ENCODE measurements at places on chromosomes 12 and 14.

DNA sequence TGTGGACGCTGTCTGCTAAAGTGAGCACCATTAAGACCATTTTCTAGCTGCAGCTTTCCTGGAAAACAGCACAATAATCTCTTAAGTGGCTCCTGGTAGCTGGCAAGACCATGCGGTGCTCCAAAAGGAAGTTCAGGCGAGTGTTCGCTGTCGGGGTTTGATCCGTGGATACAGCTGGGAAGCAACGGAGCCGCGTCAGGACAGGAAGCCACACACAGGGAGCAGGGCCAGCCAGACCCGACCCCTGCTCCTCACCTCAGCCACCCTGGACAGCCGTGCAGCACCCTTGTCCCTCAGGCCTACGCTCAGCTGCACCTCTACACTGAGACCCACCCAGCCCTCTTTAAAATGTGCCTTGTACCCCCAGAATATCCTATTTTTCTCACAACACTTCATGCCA is 19.4 kb downstream of the ZFYVE21 start:
- DNase-seq, result no peak

DNA sequence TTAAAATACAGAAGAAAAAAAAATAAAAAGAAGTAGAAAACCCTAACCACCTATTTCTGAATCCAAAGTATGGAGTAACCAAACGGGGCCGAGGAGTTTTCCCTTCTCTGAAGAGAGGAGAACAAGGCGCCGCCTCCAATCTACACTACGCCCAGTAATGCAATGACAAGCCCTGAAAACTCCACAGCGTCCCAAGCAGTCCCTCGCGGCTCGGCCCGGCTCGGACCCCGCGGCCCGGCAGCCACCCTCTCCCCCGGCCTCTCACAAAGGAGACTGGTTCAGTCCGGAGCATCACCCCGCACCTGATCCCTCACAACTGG is 371 bp downstream of the CHD8 start:
- no peak for DNase-seq

- no peak for DNase-seq
Measured at GRCh38 chr12:117328556-117329100, 32.8 kb downstream of the NOS1 start.

DNA sequence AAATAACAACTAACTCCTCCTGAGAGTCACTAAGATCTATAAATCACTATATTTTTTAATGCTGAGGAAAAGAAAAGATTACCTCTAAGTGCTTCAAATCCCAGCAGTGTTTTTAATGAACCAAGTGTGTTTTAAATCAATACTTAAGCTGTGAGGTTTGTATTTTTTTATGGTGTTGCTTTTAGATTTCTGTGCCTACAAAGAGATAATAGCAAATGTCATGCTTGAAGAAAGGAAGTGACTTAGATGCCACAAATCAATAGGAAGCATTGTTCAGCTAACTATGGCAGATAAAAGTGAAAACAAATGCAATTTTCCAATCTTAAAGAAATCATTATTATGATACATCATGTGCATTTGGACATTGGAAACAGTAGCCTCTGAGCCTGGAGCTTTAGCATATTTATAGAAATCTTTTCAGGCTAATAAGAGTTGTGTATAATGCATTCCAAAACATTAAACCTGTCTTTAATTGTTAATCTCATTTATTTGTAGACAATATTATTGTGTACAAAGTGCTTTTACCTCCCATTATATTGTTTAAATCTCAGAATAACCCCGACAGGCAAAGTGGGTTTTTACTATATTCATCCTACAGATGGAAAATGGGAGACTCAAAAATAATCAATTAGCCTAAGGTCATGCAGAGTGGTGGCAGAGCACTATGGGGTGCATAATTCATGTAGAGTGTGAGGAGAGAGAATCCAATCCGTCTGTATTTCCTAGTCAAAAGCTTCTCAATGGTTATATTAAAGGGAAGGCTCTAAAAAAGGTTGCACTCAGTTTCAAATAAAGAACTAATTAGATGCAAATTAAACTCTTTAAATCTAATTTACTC is 486.2 kb downstream of the NAV3 start:
- no peak for DNase-seq

- no peak for DNase-seq
Measured at GRCh38 chr12:118436002-118436730, 59.8 kb downstream of the SUDS3 start.

- DNase-seq, result no peak
Measured at GRCh38 chr12:105995961-105996431, 142.8 kb downstream of the NUAK1 start.

- no peak for DNase-seq
Measured at GRCh38 chr14:89227496-89227836, 189.6 kb downstream of the FOXN3 start.

DNA sequence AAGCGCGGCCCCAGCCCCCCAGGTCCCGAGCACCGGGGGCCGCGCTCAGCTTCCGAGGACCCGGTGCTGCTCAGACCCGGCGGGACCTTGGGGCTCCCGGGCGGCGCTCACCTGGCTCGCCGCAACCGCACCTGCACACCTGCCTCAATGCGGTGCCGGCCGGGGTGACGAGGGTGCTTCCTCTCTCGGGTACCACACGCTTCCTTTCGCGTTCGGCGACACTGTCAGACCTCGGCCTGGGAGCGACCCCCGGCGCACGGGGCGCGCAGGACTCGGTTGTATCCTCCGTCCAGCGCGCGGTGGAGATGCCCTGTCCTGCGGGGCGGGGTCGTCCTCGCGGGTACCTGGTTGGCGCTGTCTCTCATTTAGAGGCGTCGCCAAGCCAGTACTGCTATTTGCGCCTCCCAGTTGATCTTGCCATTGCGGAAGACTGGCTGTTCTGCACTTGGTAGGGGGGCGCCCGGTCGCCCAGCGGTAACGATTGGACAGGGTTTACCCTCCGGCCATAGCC is 718 bp downstream of the PACS2 start:
- no peak for DNase-seq

DNA sequence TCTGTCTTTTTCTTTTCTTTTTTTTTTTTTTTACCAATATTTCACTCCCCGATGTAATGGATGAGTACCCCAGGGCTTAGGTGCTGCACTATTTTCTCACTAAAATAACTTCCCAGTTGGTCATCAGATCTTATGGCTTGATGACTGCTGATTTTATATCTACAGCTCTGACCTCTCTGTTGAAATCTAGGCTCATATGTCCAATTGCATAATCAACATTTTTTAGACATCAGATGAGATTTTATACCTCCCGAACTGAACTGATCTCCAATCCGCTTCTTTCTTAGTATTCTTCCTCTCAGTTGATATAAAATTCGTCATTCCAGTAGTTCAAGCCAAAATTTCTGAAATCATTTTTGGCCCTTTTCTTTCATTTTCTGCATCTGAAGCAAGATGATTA is 1236.5 kb downstream of the SLC16A7 start:
- DNase-seq, result no peak

GRCh38 chr12:67355428-67356379 is 86.5 kb downstream of the CAND1 start:
- peak; percentile 34 for DNase-seq

- DNase-seq, result no peak
Measured at GRCh38 chr14:22088614-22089342, 415.2 kb upstream of the OR4E1 start.

- DNase-seq, result no peak
Measured at GRCh38 chr12:132139912-132140311, 4.2 kb downstream of the DDX51 start.

- DNase-seq, result no peak
Measured at GRCh38 chr12:88351146-88351545, 209.0 kb downstream of the TMTC3 start.

DNA sequence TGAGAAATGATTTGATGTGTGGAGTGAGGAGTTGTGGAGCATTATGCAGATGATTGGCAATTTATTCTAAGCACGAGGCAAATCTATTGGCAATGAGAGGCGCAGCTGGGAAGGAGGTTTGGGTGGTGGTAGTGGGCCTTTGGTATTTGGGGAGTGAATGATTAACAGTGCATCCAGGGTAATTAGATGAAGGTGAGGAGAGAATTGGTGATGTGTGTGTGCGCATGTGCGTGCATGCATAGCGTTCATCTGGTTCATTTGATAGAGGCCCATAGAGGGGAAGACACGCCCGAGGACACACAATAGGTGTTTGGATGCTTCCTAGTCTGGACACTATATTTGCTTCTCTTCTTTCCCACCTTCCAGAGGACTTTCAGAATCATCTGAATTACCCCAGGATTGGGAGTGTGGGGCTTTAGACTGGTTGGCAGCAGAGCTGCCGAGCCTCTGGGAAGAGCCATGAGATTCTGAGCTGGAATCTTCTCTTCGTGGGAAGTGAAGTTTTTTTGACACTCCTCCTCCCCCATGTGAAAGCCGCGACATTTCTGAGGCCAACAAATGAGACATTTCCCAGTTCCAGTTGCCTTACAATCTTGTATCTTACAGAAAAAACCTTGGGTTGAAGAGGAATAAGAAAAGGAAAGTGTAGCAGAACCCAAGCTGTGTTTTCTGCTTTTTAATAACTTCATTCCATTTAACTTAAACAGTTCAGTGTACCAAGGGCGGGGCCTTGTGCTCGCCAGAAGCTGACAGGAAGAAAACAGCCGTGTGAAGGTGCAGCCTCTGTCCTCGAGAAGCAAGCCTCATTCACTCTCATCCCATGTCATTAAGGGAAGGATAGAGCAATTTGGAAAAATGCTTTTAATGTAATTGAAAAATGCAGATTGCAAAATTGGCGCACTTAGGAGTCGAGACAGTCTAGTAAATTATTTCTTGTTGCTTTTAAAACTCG is 65.2 kb downstream of the SLC25A47 start:
- DNase-seq, result no peak

- DNase-seq, result no peak
Measured at GRCh38 chr12:38053113-38053512, 263.5 kb upstream of the ALG10B start.

GRCh38 chr12:84811291-84811690 is 101.3 kb downstream of the SLC6A15 start:
- no peak for DNase-seq

GRCh38 chr12:88360343-88360742 is 218.2 kb downstream of the TMTC3 start:
- no peak for DNase-seq

- DNase-seq, result no peak
Measured at GRCh38 chr12:43072431-43072830, 479.6 kb downstream of the ADAMTS20 start.

- no peak for DNase-seq
Measured at GRCh38 chr12:52210186-52210924, 18.5 kb upstream of the KRT80 start.

GRCh38 chr12:26520109-26520508 is 312.9 kb downstream of the ITPR2 start:
- DNase-seq, result no peak

DNA sequence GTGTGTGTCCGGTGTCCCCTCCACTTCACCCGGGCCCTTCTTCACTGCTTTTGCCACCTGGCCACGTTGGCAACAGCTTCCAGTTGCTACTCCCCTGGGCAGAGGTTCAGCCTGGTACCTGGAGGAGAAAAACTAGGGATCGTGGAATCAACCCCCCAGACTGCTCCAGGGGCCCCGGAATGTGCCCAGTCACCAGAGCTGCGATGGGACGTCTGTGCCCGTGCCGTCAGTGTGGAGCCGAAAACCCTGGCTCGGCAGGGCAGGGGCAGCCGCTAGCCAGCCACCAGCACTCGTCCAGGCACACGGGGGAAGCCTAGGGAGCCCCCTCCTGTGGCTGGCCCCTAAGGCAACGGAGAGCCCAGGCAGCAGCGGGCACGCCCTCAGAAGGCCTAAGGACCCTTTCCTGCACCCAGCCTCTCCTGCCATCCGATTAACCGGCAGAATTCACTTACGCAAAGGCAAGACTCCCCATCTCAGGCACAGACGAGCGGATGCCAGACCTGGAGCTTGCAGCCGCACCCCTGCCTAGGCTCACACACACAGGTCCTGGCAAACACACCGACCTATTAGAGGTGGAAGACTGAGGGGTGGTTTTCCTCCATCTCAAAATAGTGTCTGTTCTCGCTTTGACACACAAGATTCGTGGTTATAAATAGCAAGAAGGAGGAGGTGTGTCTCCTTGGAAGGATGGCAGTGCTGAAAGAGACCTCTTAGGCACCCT is 62.6 kb downstream of the FBXL14 start:
- no peak for DNase-seq

DNA sequence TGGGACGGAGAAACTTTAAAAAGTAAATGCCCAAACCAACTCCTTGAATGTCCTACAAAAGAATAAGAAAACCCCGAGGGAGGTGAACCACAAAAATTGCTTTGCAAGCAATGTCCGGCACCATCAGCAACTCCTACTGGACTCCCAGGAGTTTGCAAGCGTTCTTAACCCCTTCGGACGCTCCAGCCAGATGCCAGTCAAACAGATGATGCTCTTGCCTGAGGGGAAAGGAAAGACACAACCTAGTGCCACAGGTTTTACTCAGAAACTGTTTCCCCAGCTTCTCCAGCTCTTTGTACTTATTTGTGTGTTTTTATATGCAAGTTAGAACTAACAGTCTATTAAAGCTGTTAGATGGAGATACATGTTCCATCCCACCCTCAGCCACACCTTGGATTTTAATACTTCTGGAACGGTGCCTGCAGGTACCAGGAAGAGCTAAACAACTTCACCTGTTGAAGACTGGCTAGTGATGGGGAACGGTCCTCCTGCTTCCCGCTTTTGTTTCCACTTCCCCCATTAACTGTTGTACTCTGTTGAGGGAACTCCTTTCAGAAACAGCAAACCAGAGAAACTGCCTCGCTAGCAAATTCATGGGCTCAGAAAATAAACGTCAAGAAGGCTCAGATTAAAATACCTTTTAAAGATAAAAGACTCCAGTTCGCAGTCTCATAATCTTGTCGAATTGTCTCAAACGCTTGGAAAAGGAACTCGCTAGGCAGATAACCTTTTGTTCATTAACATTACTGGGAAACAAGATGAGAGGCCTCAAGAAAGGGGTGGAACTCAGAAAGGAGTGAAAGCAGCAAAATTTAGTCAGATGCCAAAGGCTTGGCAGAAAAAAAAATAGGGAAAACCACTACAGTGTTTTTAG is 1.1 kb upstream of the FERMT2 start:
- DNase-seq, result no peak

- DNase-seq, result no peak
Measured at GRCh38 chr12:31343139-31343538, 17.2 kb upstream of the SINHCAF start.

DNA sequence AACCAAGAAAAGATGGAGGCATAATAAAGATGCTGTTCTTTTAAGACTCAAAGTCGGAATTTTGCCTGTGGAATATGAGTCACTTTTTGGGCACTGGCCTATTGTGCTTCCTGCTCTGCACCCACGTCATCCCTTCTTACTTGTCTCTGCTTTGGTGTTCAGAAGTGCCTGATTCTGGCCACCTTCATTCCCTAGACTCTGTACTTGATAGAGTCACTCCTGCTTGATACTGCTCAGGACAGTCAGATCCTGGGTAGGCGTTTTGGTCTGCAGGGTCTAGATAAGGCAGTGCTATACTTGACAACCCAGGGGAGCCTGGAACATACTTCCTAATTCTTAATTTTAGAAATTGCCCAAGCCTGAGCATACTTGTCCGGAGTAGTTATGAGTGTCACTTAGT is 1.9 kb downstream of the LRRK2 start:
- no peak for DNase-seq
